ENCODE measurements at places on chromosomes 11 and 22. TPM values are rescaled to one million over a fixed set of nuclear protein-coding genes. Genes with fewer than 3 reads are reported as not detected.

PLAAT2 gene
- 0.73 TPM for total RNA-seq

FHIP1B gene
- 12.9 TPM for total RNA-seq

ACR gene
- total RNA-seq: 0.43 TPM

CFAP68 gene
- total RNA-seq: 32.4 TPM

PANX3 gene
- total RNA-seq: not detected

ME3 gene
- 30.4 TPM for total RNA-seq

GGTLC3 gene
- total RNA-seq: not detected

Data from Right ventricle myocardium superior (tissue), 1 donor.